ENCODE measurements at places on chromosomes 1 and 21.

GRCh38 chr1:95021805-95022643 lies 50.7 kb downstream of the ALG14 start:
- no peak for DNase-seq

GRCh38 chr1:223453902-223454301 lies 60.7 kb downstream of the CCDC185 start:
- no peak for DNase-seq

GRCh38 chr1:246659594-246660140 lies 64.5 kb upstream of the SCCPDH start:
- DNase-seq, result no peak

GRCh38 chr1:118321840-118322239 lies 136.8 kb upstream of the SPAG17 start:
- DNase-seq, result no peak

- no peak for DNase-seq
Observed at GRCh38 chr1:54094001-54094729, 40.8 kb downstream of the TCEANC2 start.

DNA sequence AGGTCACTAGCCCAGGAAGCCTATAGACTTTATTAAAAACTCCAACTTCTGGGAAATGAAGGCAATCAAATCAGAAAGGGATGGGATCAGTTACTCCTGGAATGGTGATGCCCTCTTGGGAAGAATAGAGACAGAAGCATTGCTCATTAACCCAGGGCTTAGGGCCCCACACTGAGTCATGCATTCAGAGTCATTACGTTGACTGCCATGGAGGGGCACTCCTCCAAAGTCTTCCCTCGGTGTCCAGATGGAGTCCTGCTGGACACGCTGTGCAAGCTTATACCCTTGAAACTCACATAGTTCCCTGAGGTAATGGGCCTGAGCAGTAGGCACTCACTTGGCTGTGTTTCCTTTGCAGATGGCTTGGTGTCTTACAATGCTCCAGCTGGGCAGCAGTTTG lies 35.2 kb upstream of the HSD17B7 start:
- no peak for DNase-seq

DNA sequence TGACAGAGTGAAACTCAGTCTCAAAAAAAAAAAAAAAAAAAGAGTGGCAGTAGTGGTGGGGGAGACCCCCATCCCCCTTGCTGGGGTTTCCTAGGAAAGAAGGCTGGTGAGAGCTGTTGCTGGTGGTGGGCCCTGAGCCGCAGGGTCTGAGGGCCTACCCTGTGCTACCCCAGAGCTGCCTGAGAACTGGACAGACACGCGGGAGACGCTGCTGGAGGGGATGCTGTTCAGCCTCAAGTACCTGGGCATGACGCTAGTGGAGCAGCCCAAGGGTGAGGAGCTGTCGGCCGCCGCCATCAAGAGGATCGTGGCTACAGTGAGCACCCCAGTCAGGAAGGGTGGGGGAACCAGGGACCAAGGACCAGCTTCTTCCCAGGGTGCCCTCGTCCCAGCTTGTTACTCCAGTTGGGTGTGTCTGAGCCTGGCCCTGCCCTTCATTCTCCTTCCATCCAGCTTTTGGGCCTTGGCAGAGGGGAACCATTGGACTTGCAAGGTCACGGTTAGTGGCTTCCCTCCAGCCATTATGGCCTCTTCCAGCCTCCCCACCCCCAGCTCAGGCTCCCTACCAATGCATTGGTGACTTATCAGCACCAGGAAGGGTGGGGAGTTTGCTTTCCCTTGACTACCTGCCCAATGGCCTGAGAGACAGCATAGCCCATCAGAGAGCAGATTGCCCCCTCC lies 10.5 kb downstream of the LDLRAP1 start:
- no peak for DNase-seq

- no peak for DNase-seq
Observed at GRCh38 chr1:71522721-71523120, 441.9 kb upstream of the ZRANB2 start.

- no peak for DNase-seq
Observed at GRCh38 chr1:232316864-232317263, 313.1 kb downstream of the SIPA1L2 start.

DNA sequence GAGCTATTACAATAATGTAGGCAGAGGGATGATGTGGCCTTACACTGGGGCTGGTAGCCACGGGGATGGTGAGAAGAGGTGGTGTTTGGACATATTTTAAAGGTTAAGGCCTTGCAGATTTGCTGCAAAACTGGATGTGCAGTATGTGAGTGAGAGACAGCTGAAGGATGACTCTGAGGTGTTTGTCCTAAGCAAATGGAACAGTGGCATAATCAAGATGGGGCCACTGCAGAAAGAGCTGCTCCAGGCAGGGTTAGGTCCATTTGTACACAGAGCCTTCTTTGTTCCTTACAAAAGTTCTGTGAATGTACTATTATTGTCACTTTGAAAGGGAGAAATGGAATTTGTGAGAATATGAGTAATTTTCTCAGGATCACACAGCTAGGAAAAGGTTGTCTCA lies 220.4 kb upstream of the ZP4 start:
- no peak for DNase-seq

- DNase-seq, result no peak
Observed at GRCh38 chr1:161884475-161884874, 118.4 kb downstream of the ATF6 start.

DNA sequence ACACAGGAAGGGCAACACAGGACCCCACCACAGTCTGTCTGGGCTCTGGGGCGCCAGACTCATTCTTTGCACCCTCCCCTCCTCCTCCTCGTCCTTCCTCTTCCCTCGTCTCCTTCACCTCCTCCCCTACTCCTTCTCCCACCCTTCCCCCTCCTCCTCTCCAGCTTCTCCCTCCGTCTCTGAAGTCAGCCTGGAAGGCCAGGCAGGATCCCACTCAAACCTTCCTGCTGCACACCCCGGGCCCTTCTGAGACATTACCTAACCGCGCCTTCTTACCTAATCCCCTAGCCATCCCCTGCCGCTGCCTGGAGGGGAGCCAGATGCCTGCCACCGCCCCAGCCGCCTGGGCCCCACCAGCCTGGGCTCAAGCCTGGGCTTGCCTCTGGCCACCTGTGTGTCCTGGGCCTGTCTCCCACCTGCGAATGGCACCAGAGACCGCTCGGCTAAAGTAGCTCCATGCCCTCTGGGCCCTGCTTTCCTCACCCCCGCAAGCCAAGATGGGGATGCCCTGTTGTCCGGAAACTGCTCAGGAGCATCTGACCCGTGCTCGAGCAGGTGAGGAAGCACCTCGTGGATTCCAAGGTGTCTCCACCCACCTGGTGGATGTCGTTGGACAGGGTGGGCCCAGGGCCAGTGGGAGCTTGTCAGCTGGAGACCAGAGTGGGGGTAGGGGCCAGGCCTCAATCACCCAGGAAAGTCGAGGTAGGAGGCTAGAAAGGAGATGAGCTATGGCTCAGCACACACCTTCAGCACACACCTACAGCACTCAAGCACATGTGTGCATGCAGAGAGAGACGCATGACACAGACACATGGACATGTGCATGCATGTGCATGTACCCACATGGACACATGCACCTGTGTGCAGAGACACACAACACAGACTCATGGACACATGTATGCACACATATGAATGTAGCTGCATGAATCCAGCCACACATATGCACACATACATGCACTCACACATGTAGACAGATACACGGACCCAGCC lies 31.9 kb downstream of the WNT9A start:
- DNase-seq, result no peak

DNA sequence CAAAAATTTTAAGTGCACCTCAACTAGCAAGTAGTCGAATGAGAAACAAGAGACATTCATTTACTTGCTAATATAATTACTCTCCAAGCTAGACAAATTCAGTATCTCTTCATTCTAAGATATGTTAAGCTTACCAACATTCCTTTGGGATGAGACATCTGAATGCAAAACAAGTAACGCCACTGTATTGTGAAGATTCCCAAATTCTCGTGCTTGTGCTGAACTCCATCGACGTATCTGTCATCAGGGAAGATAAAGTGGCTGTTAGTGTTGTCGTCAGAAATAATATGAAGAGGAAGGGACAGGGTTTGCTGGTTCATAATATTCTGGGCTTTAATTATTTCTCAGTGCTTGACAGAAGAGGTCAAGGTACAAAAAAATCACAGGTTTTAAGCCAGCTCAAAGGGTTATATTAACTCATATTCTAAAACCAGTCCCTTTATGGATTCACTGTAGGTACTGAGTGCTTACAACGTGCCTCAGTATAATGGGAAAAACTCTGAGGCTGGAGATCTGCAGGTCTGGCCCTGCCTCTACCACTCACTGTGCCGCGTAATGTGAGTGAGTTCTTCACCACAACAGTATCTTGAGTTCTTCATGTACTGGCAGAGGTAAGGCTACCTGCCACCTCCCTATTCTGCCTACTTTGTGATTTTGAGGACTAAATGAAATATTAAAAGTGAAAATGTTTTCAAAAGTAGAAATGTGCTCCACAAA lies 42.0 kb downstream of the PCSK9 start:
- no peak for DNase-seq

DNA sequence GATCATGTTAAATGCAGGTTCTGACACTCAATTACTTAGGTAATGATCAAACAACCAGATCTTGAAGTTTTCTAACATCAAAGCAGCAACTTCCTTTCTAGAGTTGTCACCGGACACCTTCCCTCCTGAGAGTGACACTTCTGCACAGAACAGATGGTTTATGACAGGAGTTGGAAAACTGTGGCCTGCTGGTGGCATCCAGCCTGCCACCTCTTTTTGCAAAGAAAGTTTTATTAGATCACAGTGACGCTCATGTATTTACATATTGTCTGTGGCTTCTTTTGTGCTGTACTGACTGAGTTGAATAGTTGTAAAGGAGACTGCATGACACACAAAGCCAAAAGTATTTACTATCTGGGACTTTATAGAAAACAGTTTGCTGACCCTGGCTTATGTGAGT lies 28.3 kb downstream of the DDR2 start:
- DNase-seq, result no peak

DNA sequence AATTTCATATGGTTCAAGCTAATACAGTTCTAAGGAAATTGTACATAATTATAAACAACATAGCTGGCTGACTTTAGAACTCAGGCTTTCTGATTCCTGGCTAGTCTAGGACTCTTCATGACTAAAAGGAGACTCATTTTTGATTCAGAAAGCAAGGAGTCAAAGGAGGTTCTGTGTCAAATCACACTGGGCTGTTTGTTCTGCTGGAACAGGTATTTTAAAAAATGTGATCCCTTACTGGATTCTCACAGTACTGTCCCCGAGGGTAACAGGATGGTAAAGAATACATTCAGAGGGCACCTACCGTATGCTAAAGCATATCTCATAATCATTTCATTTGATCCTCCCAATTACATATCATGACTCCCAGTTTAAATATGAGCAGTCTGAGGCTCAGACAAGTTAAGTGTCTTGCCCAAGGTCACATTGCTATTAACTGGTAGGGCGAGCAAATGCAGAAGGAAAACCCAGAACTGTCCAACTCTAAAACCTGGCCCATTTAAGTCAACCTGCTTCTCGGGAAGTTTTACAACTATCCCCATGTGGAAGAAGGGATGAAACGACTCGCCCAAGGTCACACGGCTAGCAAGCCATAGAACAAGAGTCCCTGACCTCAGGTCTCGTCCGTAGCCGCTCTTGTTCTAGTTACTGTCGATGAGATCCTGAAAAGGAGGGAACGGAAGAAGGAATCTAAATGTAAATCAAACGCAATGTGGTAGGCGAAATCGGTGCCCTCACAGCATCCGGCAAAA lies 675 bp downstream of the MYSM1 start:
- DNase-seq, result no peak

DNA sequence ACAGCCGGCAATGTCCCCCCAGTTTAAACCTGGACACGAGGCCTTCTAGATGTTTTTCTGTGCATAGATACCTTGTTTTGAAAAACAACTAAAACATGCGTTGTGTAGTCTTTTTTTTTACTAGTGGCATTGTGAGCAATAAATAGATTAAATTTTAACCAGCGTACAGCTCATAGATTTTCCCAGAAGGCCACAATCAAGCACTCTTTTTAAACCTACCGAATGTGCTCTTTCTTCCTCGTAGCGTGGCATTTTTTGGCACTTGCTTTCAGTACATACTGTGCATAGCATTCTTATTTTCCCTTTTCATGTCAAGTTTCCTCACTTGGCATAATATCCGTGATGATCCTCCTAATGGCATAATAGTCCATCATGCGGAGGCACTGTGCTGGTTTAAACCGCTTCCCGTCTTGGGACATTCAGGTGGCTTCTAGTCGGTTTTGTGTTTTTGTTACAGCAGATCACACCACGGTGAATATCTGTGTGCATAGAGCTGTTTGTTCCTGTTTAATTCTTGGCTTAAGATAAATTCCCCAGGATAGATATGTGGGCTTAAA lies 95.3 kb downstream of the PDE9A start:
- DNase-seq, result no peak

GRCh38 chr1:56133522-56134472 lies 445.6 kb downstream of the PLPP3 start:
- DNase-seq, result no peak

GRCh38 chr1:53076165-53076564 lies 14.2 kb downstream of the PODN start:
- no peak for DNase-seq

- DNase-seq, result no peak
Observed at GRCh38 chr1:7300893-7301663, 470.0 kb upstream of the VAMP3 start.

DNA sequence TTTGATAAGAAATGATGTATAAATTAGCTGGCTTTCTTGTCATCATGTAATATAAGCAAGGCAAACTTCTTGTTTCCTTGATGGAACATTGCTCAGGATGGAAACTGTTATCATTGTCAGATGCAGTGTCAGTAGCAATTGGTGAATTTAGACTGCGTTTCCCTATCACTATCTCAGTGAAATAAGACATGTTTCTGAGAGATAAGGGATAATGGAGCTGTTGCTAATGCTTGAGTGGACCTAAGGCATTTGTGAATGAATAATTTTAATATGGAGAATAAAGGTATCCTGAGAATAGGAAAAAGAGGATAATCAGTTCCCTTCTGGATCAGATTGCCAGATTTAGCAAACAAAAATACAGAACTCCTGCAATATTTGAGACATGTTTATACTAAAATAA lies 160.9 kb downstream of the HLX start:
- DNase-seq, result no peak

GRCh38 chr1:53470155-53470554 lies 11.0 kb downstream of the DMRTB1 start:
- no peak for DNase-seq

- DNase-seq, result no peak
Observed at GRCh38 chr1:89736937-89737733, 83.7 kb upstream of the LRRC8D start.

GRCh38 chr1:184212649-184213314 lies 161.3 kb downstream of the TSEN15 start:
- DNase-seq, result no peak
